ENCODE measurements at places on chromosomes 5 and 9. TPM values are rescaled to one million over a fixed set of nuclear protein-coding genes. Genes with fewer than 3 reads are reported as not detected.
A peak's percentile ranks its signal among the peaks of the same experiment; 100 is the strongest.

DNA sequence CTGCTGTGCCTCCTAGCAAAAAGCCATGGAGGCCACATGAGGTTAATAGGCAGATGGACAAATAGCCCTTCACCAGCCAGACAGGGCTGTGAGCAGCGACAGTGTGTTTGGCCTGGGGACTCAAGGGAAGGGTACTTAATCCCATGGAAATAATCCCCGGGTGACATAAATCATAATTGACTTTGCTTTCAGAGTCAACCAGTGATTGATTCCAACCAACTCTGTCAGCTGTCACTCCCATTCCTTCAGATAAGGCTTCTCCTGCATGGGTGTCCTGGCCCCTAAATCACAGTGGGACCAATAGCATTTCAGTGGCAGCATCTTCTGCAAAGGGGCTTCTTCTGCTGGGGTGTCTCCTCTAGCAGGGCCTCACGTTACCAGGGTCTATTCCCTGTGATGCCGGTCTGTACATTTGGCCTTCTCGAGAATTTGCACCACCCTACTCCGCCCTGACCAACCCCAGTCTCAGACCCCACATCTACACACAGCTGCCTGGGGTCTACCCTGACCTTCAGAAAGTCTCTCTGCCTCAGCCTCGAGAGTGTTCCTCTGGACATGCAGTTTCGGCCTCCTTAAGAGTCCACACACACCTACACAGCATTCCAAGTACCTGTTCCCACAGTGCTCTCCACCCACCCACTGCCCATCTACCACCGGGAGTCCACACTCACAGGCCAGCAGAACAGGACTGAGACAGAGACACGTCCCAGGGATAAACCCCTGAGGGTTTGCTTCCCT lies 3.7 kb downstream of the CLTB start:
- no peak for DNase-seq

GRCh38 chr9:93673839-93674334 lies 97.5 kb downstream of the PHF2 start:
- DNase-seq, result no peak

- no peak for DNase-seq
Measured at GRCh38 chr5:164203581-164204225, 698.3 kb downstream of the MAT2B start.

The SPINK4 gene
- total RNA-seq, result not detected

The RASGRF2 gene
- total RNA-seq, result 10.3 TPM

DNA sequence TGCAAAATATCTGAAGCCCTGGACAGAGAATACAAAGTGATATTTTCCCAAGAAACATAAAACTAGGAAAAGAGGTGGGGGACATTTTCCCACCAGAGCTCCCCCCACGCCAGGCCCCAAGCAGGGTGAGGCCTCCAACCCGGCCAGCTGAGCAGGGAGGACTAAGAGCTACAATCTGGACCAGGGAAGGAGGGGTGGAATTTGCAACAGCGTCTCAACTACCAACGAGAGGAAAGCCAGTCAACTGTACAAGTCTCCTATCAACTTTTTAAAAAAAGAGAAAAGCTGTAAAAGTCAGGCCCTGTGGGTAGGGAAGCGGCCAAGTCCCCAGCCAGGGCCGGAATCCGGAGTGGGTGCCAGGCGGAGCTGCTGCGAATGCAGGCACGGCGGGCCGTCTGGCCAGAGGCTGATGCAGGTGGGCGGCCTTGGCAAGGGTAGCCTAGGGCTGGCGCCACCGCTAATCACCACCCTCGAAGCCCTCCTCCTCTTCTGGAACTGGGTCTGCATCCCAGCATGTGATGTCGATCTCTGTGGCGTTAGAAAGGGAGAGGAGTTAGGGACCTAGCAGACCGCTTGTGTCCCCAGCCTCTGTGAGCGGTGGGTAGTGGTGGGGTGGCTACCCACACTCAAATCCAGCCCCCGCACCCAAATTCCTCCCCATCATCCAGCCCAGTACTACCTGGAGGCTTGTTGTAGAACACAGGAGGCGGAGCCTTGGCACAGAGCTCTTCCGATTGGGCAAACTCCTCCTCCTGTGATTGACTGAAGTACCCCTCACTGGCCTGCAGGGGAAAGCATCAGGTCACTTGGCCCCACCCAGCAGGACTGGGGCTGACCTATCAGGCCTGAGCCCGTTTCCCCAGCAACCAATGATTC lies 10.6 kb downstream of the PRR7 start:
- DNase-seq, result peak; percentile 55

The MARCOL gene
- total RNA-seq, result not detected

The RGS7BP gene
- not detected for total RNA-seq

- DNase-seq, result no peak
Measured at GRCh38 chr5:36741128-36741527, 134.7 kb downstream of the SLC1A3 start.

- DNase-seq, result no peak
Measured at GRCh38 chr5:73339051-73339575, 109.5 kb downstream of the FOXD1 start.

DNA sequence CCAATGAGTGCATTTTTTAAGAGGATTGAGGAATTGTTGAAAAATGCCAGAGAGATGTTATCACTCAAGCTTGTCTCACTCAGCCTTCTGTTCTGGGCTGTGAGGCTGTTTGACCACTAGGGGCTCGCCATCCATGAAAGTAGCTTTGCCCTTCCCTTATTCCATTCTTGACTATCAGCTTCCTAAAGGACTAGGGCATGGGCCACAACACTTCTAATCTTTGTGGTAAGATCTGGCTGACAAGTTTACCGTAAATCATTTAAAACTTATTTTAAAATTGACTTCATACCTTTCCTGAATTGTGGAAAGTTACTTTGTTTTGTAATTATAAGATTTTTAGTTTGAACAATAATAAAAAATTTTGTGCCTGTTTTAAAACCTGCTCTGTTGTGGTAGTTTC lies 49.5 kb downstream of the TJP2 start:
- DNase-seq, result peak; percentile 17

DNA sequence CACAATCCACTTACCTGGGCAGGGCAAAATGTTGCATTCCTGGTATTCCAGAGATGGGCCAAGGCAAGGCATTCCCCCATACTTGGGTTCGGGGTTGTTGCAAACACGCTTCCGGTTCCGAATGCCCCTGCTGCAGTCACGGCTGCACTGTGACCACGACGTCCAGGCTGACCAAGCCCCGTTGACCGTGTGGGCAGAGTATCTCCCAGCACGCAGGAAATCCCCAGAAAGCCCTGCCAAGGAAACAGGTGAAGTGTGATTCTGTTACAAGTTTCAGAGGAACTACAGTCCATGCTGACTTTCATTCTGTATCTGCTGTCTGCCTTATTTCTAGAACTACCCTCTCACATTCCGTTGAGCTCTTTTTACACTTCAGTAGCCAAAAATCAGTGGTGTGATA lies 483.0 kb downstream of the SEMA5A start:
- no peak for DNase-seq

The WDR70 gene
- total RNA-seq, result 35.3 TPM

GRCh38 chr9:101849102-101849707 lies 110.8 kb upstream of the GRIN3A start:
- no peak for DNase-seq

The PCDHGA5 gene
- total RNA-seq, result not detected

GRCh38 chr5:143543358-143544255 lies 140.1 kb upstream of the NR3C1 start:
- DNase-seq, result no peak

The ACOT12 gene
- total RNA-seq, result not detected

DNA sequence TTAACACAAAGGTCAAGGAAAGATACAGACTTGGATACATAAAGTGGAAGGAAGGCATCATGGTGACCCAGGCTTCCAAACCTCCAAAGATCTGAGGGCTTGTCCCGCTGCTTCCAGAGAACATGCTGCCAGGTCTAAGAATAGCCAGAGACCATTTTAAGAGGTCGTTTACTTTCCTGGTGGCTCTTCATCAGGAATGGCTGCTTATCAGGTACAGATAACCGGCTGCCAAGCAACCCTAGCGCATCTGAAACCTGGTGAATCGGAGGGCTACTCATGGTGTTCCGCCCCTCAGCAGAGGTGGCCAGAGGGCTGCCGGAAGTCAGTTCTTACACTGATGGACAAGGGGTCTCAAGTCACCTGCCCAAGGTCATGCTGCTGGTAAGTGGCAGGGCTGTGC lies 251.3 kb upstream of the DAP start:
- DNase-seq, result no peak

DNA sequence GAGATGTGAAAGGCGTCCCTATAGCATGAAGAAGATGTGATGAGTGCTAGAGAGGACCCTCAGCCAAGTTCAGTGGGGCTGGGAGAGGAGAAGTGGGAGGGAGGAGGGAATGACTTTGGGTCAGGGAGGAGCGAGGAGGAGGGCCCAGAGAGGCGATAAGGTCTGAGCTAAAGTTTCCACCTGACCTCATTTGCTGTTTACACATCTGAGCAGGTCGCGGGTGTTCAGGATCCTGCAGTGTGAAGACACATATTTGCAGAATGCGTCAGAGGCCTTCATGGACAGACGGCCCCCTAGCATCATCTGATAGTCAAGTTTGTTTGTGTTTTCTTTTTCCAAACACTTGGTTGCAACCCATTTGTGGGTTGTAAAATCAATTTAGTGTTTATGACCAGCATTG lies 18.9 kb upstream of the IGFBPL1 start:
- DNase-seq, result no peak

- no peak for DNase-seq
Measured at GRCh38 chr9:14107977-14108376, 206.0 kb downstream of the NFIB start.

The CD274 gene
- 7.0 TPM for total RNA-seq

GRCh38 chr5:31935496-31936369 lies 238.4 kb downstream of the GOLPH3 start:
- no peak for DNase-seq

- DNase-seq, result no peak
Measured at GRCh38 chr9:116423149-116423548, 264.0 kb upstream of the TRIM32 start.

GRCh38 chr5:136814619-136815378 lies 449.5 kb upstream of the TRPC7 start:
- DNase-seq, result no peak

DNA sequence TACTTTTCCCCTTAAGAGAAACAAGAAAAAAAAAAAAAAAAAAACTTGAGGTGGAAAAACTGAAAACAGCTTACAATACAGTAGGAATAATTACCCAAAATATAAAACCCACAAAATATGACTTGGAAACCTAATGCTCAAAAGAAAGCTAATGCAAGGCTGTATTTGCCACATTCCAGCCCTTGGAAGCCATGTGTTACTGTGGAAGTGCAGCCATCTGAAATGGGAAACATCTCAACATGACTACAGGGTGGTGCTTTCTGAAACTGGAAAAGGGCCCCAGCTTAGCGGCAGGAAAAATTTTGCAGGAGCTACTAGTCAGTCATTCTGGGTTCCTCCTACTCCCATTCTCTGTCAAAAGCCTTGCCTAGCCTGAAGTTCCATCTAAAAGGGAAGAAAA lies 20.4 kb downstream of the CDK5RAP2 start:
- DNase-seq, result no peak

The AFAP1L1 gene
- total RNA-seq, result not detected

The ZBTB26 gene
- total RNA-seq, result 5.9 TPM

DNA sequence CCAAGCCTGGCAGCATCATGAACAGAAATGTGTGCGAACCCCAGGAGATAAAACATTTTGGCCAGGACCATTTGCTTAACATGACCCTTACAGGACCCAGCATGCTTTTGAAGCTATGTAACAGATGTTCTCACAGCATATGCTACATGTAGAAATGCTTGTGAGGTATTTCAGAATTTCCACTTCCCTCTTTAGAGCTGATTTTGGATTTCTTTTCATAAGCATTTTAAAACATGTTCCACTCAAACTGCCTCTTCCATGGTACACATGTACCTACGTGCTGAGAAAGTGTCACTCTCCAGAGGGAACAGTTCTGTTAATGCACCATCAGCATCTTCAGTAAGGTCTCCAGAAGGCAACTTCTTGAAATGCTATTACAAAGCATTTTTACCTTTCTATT lies 15.7 kb upstream of the TSSK1B start:
- no peak for DNase-seq

The CARD6 gene
- total RNA-seq, result 2.8 TPM

GRCh38 chr5:17860660-17861315 lies 226.5 kb downstream of the TAF11L14 start:
- no peak for DNase-seq

The HMCN2 gene
- not detected for total RNA-seq

DNA sequence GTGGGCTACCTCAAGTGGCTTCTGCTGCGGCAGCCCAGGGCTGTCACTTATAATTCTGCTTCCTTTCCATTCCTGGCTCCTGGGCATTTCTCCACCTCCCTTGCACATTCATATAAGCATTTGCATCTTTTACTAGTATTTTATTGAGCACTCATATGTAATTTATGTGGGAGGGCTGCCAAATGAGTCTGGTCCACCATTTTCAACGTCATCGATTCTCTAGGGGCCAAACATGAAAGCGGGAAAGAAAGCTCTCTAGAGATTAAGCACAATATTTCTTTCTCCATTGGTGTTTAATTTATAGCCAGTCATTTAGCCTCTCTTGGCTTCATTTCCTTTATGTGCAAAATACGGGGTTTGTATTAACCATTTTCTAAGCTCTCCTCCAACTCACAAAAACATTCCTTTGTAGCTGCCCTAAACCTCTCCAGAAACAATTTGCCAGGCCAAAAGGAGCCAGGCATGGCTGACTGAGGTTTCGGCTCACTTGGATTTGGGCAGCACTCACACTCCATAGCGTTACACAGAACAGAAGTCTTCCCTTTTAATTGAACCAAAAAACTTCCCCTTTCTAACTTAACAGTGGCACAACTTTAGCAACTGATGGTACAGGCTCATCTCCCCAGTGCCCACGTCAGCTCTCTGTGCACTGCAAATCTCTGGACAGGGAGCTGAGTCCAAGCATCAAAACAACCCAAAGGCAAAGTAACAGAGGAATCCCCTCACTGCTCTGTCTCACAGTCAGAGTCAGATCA lies 183.5 kb downstream of the ROR2 start:
- DNase-seq, result no peak

The PGM5 gene
- not detected for total RNA-seq

DNA sequence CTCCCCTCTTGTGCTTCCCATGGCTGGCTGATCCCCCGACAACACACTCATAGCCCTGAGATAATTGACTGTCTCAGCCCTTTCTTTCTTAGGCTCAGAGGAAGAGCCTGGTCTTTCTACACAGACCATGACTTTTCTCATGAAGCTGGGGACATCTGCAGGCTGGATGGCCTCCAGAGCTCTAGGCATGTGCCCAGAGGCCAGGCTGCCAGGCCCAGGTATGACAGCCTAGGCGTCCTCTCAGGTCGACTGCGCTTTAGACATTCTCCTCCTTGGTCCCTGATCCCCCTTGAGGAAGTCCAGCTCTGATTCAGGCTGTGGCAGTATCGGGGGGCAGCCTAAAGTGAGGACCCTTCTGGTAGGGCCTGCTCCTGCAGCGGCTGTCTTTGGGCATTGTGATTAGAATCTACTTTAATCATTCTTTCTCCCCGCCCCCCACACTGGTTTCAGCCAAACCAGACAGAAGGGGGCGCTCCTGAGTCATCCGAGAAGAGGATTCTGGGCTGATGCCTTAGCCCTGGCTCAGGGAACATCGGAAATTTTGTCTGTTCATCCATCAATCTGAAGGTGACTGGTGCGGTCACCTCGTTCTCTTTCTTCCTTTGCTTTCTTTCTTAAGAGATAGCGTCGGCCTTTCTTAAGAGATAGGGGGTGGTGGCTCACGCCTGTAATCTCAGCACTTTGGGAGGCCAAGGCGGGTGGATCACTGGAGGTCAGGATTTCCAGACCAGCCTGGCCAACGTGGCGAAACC lies 66.5 kb upstream of the HSPA9 start:
- peak; percentile 26 for DNase-seq

GRCh38 chr5:132688536-132689339 lies 14.9 kb downstream of the IL4 start:
- no peak for DNase-seq

The CTSV gene
- total RNA-seq, result 0.17 TPM

- DNase-seq, result no peak
Measured at GRCh38 chr5:125891061-125891725, 532.0 kb upstream of the GRAMD2B start.

- no peak for DNase-seq
Measured at GRCh38 chr9:109316207-109316640, 4.6 kb downstream of the EPB41L4B start.
